Cortex of kidney (tissue), 1 donor: ENCODE measurements at places on chromosomes 7 and 10.

DNA sequence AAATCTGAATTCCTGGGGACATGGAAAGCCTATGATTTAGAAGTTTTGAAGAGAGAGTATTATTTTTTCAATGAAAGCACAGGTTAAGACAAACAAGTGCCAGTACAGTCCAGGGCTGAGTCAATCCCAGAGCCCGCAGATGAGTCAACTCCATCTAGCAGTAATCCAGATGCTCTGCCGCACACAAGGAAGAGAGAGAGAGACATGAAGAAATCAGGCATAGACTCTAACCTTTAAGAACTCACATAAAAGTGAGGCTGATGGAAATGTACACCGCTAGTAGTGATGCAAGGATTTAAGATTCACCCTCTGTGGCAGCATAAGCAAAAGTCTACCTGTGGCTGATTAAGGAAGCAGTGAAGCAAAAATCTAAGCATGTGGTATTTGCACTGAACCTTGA lies 651.5 kb downstream of the TNS3 start:
- DNase-seq, result no peak

DNA sequence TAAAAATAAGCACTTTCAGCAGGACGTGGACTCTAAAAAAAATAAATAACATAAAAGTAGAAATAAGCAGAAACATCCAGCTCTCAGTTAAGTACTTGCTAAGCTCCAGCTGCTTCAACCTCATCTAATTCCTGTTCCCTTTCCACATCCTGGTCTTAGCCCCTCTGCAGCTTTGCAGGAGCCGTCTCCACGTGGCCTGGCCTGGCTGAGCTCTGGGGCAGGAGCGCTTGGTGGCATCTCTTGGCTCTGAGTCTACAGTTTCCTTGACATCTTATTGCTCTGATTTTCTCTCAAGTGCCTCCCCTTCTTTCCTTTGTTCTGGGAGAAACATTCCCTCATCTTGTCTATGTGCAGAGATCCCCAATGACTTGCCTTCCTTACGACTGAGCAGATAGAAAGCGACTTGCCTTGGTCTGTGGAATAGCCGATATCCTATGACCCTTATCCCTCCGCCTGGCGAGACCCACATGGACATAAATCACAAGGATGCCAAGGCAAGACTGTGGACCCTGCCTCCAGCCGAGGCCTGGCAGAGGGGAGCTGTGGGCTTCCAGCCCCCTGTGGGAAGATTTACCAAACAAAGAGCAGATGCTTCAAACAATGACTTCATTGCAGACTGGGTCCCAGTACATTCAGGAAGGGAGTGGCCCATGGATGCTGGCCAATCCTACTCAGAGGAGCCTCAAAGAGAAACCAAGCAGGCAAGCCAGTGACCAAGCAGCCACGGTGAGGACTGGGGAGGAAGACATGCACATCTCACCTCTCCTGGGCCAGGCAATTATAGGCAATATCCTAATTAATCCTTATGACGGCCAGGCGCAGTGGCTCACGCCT lies 61.9 kb downstream of the SPOCK2 start:
- no peak for DNase-seq

GRCh38 chr10:18068401-18068800 lies 71.8 kb upstream of the CACNB2 start:
- DNase-seq, result no peak

GRCh38 chr7:152601305-152601798 lies 74.6 kb downstream of the XRCC2 start:
- DNase-seq, result no peak

DNA sequence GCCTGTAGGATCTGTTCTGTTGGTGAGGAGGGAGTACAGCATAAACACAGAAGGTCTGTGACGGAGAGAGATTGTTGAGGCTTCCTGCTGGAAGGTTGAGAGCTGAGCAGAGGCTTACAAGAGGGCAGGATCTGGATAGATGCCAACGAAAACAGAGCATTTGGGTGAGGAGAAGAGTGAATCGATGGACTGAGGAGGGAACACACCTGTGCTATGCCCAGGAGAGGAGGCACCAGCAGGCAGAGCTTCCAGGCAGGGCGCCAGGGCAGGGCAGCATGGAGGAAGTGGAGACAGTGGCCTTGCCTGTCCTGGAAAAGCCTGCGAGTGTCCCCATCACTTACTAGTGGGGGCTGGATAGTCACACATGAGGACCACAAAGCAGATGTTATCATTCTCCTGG lies 282.9 kb downstream of the PAXIP1 start:
- no peak for DNase-seq

DNA sequence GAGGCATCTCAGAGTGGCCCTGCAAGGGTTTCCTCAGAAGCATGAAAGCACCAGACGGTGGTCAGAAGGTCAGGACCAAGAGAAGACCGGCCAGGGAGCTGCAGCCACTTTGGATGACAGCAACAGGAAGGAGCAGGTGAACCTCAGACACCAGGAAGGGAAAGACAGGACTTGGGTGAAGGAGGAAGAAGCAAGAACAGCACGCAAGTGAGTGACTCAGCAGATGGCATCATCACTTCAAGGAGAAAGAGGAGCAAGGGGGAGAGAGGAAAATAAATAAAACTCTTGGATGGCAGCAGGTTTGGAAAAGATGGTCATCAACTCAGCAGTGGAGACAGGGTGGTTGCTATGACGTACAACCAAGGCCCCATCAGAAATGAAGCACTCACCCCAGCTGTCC lies 31.6 kb downstream of the NCAPG2 start:
- DNase-seq, result no peak

- DNase-seq, result no peak
Measured at GRCh38 chr10:132279873-132280645, 27.7 kb downstream of the STK32C start.

GRCh38 chr7:41142904-41143473 lies 559.9 kb downstream of the INHBA start:
- DNase-seq, result no peak

GRCh38 chr7:30652132-30652531 lies 30.1 kb downstream of the CRHR2 start:
- DNase-seq, result no peak

GRCh38 chr10:76301950-76302349 lies 870.5 kb downstream of the LRMDA start:
- no peak for DNase-seq

- no peak for DNase-seq
Measured at GRCh38 chr7:95840953-95841950, 68.9 kb downstream of the DYNC1I1 start.

GRCh38 chr7:8147760-8148463 lies 114.1 kb downstream of the ICA1 start:
- DNase-seq, result no peak

- DNase-seq, result no peak
Measured at GRCh38 chr10:114623661-114624294, 34.3 kb downstream of the ABLIM1 start.

DNA sequence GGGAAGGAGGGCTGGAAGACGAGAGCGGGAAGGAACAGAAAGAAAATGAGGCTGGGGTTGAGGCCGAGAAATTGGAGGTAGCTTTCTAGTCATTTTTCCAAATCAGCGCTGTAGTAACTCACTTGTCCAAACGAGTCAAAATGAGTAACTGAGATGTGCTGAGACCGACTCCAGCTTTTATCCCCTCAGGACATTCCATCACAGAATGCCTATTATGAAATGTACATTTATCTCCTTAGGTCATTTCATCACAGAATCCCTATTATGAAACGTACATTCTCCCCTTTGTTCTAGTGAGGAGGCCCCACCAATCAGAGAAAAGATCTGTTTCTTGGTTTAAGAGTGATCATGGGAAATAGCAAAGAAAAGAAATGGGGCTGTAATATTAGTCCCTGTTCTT lies 55.7 kb upstream of the AMPH start:
- no peak for DNase-seq

GRCh38 chr7:54831046-54831643 lies 72.1 kb upstream of the SEC61G start:
- no peak for DNase-seq

- DNase-seq, result no peak
Measured at GRCh38 chr10:44393051-44393630, 8.2 kb upstream of the CXCL12 start.
